Esophagus squamous epithelium (tissue), 5 donors: ENCODE measurements at places on chromosomes 12 and 14.

DNA sequence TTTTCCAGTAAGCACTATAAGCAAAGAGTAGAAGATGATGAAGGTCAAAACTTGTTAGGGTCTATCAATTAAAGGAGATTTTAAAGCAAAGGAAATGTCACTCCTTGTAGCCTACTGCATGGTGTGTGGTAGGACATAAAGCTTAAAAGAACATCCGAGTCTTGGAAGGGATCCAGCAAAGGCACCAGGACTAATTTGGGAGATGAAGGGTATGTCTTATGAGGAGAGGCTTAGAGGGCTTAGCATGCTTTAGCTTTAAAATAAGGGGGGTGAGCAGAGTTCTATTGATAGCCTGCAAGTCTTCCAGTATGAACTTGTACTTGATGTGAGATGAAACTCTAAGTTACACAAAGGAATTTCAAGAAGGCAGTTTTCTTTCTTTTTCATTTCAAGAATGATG, 11.8 kb upstream of the MYBPC1 start:
- H3K4me3 ChIP-seq, result no peak overlapping the region
- no peak for DNase-seq

GRCh38 chr12:110733089-110733715, 9.5 kb downstream of the PPP1CC start:
- no peak overlapping the region for H3K4me3 ChIP-seq
- peaks cover 28% of the 10 kb centered on the region for H3K4me1 ChIP-seq
- peaks cover 13% of the 10 kb centered on the region for H3K36me3 ChIP-seq

DNA sequence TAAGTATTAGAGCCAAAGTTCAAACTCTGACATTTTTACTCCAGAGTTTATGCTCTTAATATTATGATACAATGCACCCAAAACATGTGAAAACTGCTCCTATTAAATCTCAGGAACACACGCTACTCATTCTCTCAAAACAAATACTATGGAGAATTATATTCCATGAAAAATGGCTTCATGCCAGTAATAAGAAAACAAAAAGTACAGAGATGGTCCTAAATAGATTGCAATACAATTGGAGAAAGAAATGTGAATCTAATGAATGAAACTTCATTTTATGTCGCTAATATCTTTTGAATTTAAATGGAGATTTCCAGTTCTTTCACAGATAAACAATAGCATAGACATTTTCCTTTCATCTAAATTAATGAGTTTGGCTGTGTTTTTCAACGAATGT, 384.3 kb downstream of the ADAMTS20 start:
- no peak overlapping the region for H3K27ac ChIP-seq
- H3K4me1 ChIP-seq, result no peaks in the 10 kb centered on the region
- H3K4me3 ChIP-seq, result no peak overlapping the region
- no peak for DNase-seq
- H3K27me3 ChIP-seq, result no peaks in the 10 kb centered on the region
- H3K36me3 ChIP-seq, result no peaks in the 10 kb centered on the region

DNA sequence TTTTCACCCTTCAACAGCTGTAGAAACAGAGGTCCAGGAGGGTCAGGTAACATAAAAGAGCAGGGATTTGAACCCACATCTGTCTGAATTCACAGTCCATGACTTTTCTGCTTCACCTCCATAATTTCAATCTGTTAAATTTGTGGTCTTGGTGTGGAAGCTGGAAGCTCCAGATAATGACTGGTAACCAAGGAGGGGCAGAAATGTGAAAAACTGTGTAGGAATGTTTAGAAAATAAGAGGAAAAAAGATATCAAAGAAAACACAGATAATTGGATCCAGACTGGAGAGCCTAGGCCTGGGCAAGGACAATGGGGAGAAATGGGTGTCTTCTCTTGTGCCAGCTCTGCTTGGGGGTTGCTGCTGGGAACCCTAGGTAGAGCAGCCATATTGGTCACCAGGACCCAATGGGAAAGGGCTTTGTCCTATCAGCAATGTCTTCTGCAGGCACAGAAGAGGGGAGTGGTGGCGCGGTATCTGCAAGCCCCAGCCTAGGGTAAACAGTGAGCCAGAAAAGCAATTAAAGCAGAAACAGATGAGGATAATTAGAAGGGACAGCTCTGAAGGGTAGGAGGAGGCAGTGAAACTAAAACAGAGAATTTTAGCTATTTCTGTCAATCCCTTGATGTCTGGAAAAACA, 54.3 kb upstream of the CCDC91 start:
- H3K36me3 ChIP-seq, result no peaks in the 10 kb centered on the region
- H3K27ac ChIP-seq, result no peak overlapping the region

GRCh38 chr14:101733211-101733610, 28.3 kb upstream of the PPP2R5C start:
- no peaks in the 10 kb centered on the region for H3K27me3 ChIP-seq
- H3K27ac ChIP-seq, result no peak overlapping the region
- H3K4me1 ChIP-seq, result peaks cover 14% of the 10 kb centered on the region
- no peak overlapping the region for H3K4me3 ChIP-seq
- no peak for DNase-seq
- H3K36me3 ChIP-seq, result no peaks in the 10 kb centered on the region

DNA sequence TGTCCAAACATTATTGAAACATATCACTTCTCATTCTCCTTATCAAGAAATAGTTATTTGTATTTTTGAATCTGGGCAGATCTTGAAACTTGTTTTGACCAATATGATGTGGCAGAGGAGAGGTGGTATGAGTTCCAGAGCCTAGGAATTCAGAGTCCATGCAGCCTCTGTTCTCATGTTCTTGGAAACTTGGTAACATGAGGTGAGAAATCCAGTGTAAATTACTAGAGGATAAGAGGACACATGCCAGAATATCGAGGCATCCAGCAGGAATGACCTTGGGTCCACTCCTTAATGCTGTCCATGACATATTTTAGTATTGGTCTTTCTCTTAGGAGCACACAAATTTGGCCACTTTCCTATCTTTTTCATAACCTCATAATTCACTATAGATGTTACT, 1374.6 kb downstream of the FSCB start:
- no peak for DNase-seq
- H3K27me3 ChIP-seq, result no peaks in the 10 kb centered on the region
- no peaks in the 10 kb centered on the region for H3K4me1 ChIP-seq
- no peaks in the 10 kb centered on the region for H3K36me3 ChIP-seq

- H3K4me1 ChIP-seq, result no peaks in the 10 kb centered on the region
- no peak overlapping the region for H3K27ac ChIP-seq
- no peaks in the 10 kb centered on the region for H3K36me3 ChIP-seq
Observed at GRCh38 chr14:49249022-49249421, 337.2 kb downstream of the RPS29 start.
